ENCODE measurements at places on chromosomes 2 and 18. TPM values are rescaled to one million over a fixed set of nuclear protein-coding genes. Genes with fewer than 3 reads are reported as not detected.
A peak's percentile ranks its signal among the peaks of the same experiment; 100 is the strongest.

Gene NYAP2
- not detected for total RNA-seq

Gene DSG2
- total RNA-seq = 22.2 TPM

Gene G6PC2
- not detected for total RNA-seq

Gene CAVIN2
- total RNA-seq = 34.0 TPM

Gene GPR39
- not detected for total RNA-seq

Gene ADD2
- 6.2 TPM for total RNA-seq

Gene SP5
- not detected for total RNA-seq

- no peak overlapping the region for H3K27ac ChIP-seq
- no peak overlapping the region for H3K4me3 ChIP-seq
- no peaks in the 10 kb centered on the region for H3K27me3 ChIP-seq
- no peaks in the 10 kb centered on the region for H3K36me3 ChIP-seq
These were observed 75.5 kb upstream of the STON1 start for GRCh38 chr2:48454504-48454903.

DNA sequence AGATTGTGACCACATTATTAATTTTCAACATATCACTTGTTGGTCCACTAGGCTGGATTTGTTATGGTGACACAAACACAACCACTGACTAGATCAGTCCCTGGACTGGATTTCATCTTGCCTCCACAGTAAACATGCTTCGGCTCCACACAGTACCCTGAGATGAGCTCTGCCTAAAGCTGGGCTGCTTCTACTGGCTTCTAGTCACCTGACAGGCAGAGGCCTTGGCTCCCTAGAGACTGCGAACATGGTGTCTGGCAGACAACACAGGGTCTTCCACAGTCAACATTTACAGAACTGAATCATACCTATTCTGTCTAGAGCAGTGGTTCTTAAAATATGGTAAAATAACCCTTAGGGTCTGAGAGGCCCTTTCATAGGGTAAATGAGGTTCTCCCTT lies 69.2 kb downstream of the RIT2 start:
- DNase-seq = no peak
- H3K27ac ChIP-seq = no peak overlapping the region
- no peaks in the 10 kb centered on the region for H3K4me1 ChIP-seq
- H3K4me3 ChIP-seq = no peak overlapping the region
- H3K27me3 ChIP-seq = no peaks in the 10 kb centered on the region

- no peak for DNase-seq
- H3K27me3 ChIP-seq = no peaks in the 10 kb centered on the region
- no peak overlapping the region for H3K27ac ChIP-seq
- no peaks in the 10 kb centered on the region for H3K4me1 ChIP-seq
These were observed 181.3 kb downstream of the INSIG2 start for GRCh38 chr2:118269408-118270051.

DNA sequence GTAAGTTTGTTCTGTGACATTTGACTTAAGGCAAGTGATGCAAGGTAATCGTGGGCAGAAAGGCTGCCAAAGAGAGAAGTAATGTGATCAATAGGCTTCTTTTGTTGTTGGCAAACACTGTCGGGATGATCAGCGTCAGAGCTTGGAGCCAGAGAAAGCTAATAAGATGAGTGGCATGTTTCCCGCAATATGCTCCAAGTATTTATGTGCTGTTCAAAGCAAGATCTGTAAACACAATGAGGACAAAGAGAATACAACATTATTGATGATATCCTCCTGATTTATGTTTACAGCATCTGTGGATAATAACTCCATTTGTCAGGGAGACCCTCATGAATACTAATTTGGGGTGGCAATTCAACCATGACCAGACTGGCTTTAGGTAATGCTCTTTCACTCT lies 603.3 kb downstream of the TDRD15 start:
- H3K4me3 ChIP-seq = no peak overlapping the region
- no peaks in the 10 kb centered on the region for H3K36me3 ChIP-seq
- no peak for DNase-seq

- no peak for DNase-seq
- no peaks in the 10 kb centered on the region for H3K27me3 ChIP-seq
- H3K27ac ChIP-seq = no peak overlapping the region
- no peak overlapping the region for H3K4me3 ChIP-seq
- H3K36me3 ChIP-seq = no peaks in the 10 kb centered on the region
These were observed 143.5 kb upstream of the HDAC4 start for GRCh38 chr2:239544143-239544917.

DNA sequence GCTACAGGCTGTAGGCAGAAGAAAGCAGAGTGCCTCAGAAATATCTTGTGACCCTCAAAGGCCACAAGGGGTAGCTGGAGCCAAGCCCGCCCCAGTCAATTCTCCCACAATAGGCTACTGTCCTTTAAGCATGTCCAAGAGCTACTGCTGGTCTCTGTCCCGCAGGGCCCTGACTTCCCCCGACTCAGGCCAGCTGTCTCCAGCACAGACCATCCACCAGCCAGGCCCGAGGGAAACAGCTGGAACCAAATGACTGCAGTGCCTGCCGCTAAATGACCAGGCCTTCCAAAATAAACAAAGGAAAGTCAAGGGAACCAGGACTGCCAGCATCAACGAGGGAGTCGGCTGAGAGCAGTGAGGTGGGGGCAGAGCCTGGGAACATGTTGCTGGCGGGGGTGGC lies 36.7 kb downstream of the MCFD2 start:
- no peaks in the 10 kb centered on the region for H3K27me3 ChIP-seq
- DNase-seq = no peak
- no peak overlapping the region for H3K27ac ChIP-seq
- no peak overlapping the region for H3K4me3 ChIP-seq
- peaks cover 24% of the 10 kb centered on the region for H3K4me1 ChIP-seq

- no peak overlapping the region for H3K4me3 ChIP-seq
- no peak overlapping the region for H3K27ac ChIP-seq
- no peaks in the 10 kb centered on the region for H3K4me1 ChIP-seq
- DNase-seq = no peak
These were observed 33.4 kb upstream of the SLC9A2 start for GRCh38 chr2:102585847-102586404.

- H3K27ac ChIP-seq = no peak overlapping the region
- DNase-seq = no peak
- H3K27me3 ChIP-seq = no peaks in the 10 kb centered on the region
- H3K4me1 ChIP-seq = no peaks in the 10 kb centered on the region
- no peaks in the 10 kb centered on the region for H3K36me3 ChIP-seq
These were observed 45.5 kb upstream of the CAB39 start for GRCh38 chr2:230666885-230667712.

DNA sequence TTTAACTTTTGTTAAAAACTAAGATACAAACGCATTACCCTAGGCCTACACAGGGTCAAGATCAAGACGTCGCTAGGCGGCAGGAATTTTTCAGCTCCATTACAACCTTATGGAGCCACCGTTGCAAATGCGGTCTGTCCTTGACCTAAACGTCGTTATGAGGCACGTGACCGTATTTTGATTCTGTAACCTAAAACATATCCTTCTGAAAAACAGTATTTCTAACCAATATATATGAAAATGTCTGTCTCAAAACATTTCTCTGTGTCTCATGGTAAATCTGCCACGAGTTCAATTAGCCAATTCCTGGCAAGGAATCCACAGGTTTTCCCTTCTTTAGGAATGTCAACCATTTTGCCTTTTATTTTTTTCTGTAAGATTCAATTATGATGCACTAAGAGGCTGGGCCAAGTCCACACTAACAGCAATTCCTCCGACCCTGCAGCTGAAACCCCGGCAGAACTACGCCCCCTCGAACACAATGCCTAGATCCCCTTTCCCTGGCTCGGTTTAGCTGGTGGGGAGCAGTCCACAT lies 1.7 kb downstream of the RTN4 start:
- H3K4me1 ChIP-seq = peaks cover 8% of the 10 kb centered on the region
- peak overlapping the region; percentile 84 for H3K4me3 ChIP-seq
- no peaks in the 10 kb centered on the region for H3K27me3 ChIP-seq
- DNase-seq = peak; percentile 23
- no peaks in the 10 kb centered on the region for H3K36me3 ChIP-seq

- no peaks in the 10 kb centered on the region for H3K4me1 ChIP-seq
- no peak for DNase-seq
- H3K27ac ChIP-seq = no peak overlapping the region
- H3K27me3 ChIP-seq = no peaks in the 10 kb centered on the region
These were observed 20.4 kb downstream of the TTC32 start for GRCh38 chr2:19881221-19881907.

GRCh38 chr18:25348386-25349130 lies 3.4 kb downstream of the ZNF521 start:
- no peaks in the 10 kb centered on the region for H3K27me3 ChIP-seq
- H3K4me3 ChIP-seq = peak overlapping the region; percentile 78
- DNase-seq = peak; percentile 26

DNA sequence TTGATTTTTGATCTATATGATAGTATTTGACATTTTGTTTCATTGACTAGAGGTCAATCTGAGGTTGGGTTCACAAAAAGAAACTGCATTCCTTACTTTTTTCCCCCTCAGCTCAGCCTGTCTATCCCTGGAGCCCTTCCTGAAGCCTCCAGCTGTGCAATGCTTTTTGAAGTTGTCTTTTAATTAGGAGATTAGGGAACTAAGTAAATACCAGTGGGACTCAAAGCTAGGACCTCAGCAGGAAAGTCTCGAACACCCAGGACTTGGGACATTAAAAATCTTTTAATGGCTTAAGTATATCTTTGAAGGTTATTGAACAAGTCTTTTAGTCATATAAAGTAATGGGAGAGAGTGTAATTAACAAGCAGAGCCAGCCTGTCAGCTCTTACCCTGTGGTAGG lies 220.2 kb downstream of the PDE11A start:
- H3K4me3 ChIP-seq = no peak overlapping the region
- H3K27me3 ChIP-seq = no peaks in the 10 kb centered on the region
- no peak overlapping the region for H3K27ac ChIP-seq
- no peaks in the 10 kb centered on the region for H3K36me3 ChIP-seq
- no peak for DNase-seq
